ENCODE measurements at places on chromosomes 7 and 10.
A peak's percentile ranks its signal among the peaks of the same experiment; 100 is the strongest.

- no peak for DNase-seq
Observed at GRCh38 chr7:1851721-1852516, 181.8 kb downstream of the ELFN1 start.

- no peak for DNase-seq
Observed at GRCh38 chr10:96465599-96465998, 48.1 kb downstream of the TLL2 start.

DNA sequence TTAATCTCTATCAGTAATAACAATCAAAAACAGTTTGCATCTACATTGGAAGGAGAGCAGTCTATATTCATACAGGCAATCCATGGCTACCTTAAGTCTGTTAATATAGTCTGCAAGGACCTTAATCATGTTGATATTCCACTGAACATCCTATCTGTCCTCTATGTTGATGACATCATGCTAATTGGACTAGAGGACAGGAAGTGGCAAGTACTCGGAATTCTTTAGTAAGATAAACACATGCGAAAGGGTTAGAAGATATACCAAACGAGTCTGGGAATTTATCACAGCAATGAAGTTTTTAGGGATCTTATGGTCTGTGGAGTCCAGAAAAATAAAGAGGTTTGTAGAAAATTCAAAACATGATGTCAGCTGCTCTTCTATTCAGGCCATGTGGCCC is 11.3 kb upstream of the SAMD9L start:
- DNase-seq = no peak

DNA sequence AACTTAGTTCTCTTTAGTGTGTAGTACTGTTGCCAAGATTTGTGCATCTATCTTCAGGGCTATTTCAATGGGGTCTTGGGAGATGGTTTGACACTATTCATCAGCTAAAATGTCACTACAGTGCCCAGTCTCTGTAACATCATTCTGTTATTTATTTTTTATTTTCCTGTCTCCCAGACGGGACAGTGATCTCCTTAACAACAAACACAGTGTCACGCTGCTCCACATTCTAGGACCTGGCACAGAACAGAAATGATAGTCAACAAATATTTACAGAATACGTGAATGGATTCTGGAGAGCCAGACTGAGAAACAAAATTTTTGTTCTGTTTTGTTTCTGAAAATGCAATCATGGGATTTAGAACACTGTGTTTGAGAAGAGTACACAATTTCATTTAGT is 937.7 kb upstream of the LRRN3 start:
- DNase-seq = no peak

DNA sequence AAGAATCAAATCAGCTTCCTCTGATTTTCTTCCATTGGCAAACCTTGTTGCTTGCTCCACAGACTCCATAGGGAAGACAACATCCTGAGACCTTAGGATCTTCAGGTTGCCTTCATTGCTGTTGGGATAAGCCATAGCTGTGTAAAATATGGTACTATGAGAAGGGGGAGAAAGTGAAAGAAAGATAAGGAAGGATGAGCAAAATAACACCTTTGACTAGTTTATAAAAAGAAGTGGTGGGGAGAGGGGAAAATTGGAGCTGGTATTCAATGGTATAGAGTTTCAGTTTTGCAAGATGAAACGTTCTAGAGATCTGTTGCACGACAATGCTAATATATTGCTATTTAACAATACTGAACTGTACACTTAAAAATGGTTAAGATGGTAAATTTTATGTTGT is 180.4 kb upstream of the PHYHIPL start:
- no peak for DNase-seq

- DNase-seq = no peak
Observed at GRCh38 chr7:82859106-82859850, 303.4 kb downstream of the PCLO start.

GRCh38 chr7:38630720-38631673 is at the start of gene AMPH:
Gene AMPH, minus strand, starts transcription at chr7:38631373. Its CDS starts 22 bp downstream, at chr7:38631351.
- DNase-seq = peak; percentile 52

GRCh38 chr10:83677795-83678194 is 461.5 kb upstream of the GHITM start:
- DNase-seq = no peak

DNA sequence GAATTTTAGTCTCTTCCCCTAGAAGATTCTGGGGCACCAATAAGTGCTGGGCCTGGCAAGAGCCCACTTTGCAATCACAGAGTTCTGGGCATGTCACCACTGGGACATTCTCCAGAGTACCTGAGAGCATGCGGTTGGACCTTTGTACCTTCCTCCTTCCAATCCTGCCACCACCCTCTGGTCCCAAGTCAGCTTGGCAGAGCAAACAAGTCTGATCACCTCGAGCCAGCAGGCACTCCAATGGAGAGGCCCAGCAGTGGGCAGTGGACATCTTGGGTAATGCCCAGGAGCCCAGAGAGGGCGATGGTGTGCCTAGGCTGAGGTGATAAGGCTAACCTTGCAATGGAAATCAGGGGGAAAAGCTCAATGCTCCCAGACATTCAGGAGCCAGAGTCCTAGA is 43.4 kb downstream of the SH3PXD2A start:
- DNase-seq = no peak

DNA sequence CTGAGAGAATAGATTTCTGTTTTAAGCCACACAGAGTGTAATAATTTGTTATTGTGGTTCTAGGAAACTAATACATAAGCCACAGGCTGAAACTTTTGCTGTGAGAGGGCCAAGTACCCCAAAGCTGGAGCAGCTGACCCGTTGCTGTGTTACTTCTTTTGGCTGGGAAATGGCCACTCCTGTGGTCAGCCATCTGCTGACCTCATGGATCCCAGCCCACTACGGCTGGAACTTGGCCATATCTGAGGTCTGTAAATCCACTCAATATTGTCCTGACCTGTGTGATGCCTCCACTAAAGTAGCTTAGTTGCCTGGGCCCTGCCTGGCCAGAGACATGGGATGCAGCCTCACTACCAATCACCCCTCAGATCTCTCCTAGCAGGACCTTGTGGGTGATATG is 17.4 kb upstream of the LOXL4 start:
- DNase-seq = no peak

DNA sequence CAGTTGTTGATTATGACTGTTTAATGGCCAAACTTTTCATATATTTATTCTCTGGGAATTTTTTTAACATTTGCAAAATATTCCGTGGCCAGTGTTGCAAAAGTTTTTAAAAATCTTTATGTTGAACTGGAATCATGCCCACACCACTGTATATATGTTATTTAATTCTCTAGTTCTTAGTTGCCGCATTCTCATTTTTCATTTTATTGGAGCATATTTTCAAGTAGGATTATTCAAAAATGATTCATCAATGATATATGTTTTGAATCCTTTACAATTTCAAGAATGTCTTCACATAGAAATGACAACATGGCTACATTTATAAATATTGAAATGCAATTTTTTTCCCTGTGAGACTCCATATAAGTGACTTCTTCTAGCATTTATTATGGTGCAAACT is 188.6 kb upstream of the LRRTM3 start:
- DNase-seq = no peak

DNA sequence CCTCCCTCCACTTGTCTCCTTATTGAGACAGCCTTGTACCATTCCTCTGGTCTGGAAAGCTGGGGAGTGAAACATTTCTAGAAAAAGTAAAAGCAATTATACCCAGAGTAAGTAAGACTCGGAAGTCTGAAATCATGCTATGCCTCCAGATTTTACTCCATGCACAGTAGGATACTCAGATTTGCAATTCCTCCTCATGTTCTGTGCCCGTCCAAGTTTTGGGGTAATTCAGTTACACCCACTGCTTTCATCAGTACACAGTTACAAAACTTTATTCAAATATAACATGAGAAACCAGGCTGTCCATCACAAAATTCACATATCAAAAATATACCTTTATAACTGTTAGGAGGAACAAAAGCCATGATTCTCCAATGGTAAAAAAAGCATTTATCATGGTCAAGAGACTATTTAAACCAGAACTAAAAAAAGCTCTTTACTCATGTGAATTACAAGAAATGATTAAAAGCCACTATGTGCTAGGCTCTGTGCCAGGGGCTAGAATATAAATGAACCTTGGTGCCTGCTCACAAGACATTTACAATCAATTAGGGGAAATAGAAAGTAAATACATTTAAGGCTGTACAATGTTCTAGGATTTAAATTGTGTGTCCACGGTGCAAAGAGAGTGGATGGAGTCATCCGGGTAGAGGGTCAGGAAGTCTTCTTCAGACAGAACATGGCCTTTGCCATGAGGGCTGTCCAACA is 320.2 kb downstream of the ELMO1 start:
- no peak for DNase-seq

GRCh38 chr10:30749385-30749784 is 119.8 kb upstream of the LYZL2 start:
- no peak for DNase-seq

- DNase-seq = no peak
Observed at GRCh38 chr10:115674496-115674895, 581.3 kb downstream of the ATRNL1 start.

GRCh38 chr10:35895331-35895730 is 253.2 kb upstream of the FZD8 start:
- DNase-seq = no peak

- DNase-seq = no peak
Observed at GRCh38 chr10:93075369-93076221, 1.9 kb downstream of the CYP26A1 start.

DNA sequence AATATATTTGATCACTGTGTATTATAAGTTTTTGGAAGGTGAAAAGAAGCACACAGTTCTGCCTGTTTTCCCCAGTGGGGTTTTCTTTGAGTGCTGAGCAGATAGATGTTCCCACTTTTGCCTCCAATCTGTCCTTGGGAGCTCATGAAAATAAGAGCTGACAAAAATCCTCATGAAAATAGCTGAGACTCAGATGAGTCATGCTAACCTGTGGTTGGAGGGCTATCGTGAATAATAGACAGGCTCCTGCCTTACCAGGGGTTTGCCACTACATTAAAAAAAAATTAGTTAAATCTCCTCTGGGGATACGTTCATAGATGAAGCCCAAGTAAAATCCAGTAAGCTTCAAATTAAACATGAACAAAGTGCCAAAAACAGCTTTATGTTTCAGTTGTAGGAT is 10.9 kb upstream of the AOAH start:
- no peak for DNase-seq

DNA sequence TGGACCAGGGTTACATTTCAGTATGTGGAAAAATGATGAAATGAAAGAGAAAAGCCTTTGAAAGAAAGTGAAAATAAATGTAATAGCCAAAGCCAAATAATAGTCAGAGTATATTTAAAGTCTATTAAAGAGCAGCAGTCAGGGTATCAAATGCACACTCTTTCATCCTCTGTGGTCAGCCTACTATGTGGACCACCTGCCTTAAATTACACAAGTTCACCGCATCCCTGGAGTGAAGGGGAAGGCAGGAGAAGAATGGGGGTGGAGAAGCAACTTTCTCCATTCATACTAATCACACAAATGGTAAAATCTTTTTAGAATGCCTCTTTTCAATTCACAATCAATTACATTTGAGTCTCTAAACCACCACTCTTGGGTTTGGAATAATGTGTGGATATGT is 16.0 kb downstream of the TWIST1 start:
- DNase-seq = no peak

- no peak for DNase-seq
Observed at GRCh38 chr7:77434570-77435275, 18.6 kb upstream of the GSAP start.

DNA sequence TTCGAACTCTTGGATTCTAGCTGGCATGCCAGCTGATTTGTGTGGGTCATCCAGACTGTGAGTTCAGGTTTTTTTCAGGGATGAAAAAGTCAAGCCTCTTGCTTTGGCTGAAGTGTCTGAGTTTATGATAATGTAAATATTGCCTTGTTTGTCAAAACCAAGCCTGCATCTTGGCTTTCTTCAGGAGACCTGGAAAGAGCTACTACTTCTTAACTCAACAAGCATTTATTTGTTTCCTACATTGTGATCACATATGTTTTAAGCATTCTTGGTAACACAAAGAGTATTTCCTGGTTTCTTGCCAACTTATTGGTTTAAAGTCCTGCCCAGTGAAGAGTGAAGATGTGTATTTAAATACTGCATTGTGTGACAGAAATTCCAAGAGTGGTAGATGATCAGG is 407.1 kb downstream of the LRMDA start:
- no peak for DNase-seq

DNA sequence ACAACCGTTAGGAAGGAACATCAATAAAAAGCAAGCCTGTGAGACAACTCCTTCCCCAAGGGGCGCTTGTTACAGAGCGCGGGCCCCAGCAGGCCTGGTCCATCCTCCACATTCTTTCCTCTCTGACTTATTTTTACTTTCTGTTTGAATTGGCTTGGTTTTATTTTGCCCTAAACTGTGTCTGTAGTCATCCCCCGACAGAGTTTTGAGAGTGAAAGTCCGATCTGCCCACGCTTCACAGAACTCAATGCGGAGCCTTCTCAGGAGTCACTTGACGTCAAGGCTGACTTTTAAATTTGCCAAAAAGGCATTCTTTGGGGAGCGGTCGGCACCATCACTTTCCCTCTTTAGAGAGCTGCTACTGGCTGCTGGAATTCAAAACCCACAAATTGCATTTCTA is 150.1 kb upstream of the KLF6 start:
- DNase-seq = no peak

GRCh38 chr10:103736763-103737162 is 118.6 kb downstream of the SH3PXD2A start:
- DNase-seq = peak; percentile 84

DNA sequence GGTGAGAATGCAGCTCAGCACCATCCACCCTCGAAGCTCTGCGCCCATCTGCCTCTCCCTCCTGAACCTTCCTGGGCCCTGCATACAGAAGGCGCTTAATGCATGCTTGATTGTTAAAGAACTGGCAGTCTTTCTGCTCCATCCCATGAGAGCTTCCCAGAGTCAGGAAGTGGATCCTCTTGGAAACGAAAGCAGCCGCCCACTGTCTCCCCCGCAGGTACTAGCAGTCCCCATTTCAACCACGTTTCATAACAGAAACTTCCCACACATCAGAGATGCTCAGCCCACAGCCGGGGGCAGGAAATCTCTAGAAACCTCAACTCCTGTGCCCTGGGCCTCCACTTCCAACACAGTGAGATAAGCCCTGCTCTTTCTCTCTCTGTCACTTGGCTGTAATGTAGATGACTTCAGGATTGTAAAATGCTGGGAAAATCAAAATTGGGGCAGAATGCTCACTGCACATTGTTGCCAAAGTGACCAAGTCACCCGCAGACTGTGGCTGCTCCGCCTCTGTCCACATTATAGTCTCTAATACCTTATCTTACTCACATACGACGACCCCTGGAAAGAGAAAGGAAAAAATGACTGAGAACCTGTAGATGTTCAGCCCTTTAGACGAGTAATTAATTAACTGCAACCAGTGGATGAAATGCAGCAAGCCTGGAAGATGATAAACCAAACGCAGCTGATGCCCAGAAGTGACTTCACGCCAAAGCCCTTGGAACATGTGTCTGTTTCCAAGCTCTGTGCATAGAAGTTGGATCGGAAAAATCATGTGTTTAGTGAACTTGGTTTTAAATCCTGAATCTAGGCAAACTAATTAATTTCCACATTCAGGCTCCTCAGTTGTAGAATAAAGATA is 28.5 kb downstream of the GSDME start:
- DNase-seq = no peak

Data from iPS DF 6.9 (cell line).